CD4-positive, alpha-beta T cell treated with Interferon alpha-2 for 1 hour (primary cell): ENCODE measurements at places on chromosomes 2 and 18.

DNA sequence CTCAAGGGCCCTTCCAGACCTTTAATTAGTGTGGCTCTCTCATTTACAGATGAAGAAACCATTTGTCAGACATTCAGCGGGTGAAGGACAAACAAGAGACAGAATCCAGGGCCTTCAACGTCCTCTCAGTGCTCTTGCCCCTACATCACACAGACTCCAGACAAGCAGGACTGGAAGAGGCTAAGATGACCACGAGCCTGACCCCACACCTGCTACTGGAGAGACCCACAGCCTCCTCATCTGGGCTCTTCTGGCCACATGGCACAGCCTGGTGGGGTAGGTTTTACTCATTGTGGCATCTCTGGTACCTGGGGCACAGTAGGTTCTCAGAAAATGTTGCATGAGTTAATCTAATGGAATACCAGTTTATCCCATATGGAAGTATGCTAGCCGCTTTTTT is 69.6 kb upstream of the TMEM247 start:
- DNase-seq, result no peak

DNA sequence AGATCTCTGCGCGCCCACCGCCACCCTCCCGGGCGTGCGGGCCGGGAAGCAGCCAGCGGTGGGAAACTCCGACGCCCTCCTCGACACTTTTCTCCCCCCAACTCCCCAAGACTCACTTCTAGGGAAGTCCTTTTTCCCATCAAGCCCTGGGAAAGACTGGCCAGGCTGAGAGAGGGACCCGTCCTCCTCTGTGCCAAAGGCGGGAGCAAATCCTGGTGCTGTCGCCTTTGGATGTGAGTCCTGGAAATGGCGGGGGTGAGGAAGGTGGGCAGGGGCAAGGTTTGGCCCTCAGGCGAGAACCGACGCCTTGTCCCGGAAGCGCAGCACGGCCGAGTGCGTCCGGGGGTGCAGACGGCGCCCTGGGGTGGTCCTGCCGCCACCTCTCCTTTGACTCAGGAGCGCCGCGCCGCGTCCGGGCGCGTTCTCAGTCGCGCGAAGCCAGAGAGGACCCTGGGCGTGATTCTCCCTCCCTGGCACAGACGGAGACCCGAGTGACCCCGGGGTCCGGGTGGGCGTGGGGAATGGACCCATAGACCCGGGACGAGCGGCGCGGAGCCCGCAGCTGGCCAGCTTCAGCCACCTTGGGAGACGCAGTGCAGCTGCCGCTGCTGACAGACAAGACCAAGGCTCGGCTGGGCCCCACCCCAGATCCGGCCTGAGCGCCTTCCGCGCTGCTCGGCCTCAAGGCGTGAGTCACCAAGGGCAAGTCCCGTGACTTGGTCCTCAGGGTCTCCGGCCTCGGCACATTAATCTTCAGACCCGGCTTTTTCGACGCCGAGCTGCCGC is 3.5 kb upstream of the LBX2 start:
- DNase-seq, result peak; percentile 70

DNA sequence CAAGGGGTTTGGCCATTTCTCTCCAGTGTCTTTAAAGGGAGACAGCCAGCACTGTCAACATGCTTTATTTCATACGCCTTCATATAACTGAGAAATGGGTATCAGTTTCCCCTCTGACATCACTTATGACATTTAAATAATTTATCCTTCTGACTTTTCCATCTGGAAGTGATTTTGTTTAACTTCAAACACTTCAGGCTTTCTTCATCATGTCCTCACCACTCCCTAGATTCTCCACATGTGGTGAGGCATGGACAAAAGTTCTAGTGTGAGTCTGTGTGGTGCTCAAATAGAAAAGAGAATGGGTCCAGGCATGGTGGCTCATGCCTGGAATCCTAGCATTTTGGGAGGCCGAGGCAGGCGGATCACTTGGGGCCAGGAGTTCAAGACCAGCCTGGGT is 158.6 kb downstream of the TXNL1 start:
- DNase-seq, result no peak

DNA sequence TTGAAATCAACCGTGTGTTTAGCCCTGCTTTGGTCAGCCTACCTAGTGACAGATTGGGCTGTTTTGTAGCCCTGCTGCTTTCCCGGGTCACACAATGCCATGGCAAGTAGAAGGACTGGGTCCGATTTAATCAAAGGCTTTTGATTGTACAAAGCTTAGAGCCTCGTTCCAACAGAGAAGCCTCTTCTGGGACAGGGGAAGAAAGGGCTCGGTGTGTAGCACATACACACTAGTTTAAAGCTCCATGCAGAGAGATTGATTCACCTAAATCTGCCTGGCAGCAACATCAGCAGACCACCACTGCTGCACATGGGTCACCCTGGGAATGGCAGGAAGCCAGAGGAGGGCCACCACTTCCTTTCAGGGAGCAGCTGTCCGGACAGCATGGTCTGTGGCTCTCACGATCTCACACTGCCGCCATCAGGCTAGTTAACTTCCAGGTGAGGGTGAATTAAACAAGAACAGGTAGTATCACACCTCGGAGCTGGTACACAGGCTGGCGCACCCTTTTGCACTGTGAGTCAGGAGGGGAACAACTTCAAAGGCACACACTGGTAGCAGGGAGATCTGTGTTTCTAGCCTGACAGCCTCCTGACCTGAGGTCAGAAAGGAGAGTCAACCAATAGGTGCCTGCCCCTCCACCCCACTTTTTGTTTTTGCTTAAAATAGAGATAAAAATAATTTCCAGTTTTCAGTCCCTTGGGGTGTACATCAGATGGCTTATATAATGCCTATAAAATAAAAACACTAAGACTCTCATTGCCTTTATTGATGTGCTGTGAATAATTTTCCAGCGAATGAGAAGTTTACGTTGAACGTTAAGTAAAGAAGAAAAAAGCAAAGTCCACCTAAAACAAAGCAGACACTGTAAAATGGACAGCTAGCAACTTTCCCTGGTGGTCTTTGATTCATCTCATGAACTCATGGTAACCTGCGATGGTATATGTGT is 108.5 kb downstream of the CDCA7 start:
- no peak for DNase-seq

DNA sequence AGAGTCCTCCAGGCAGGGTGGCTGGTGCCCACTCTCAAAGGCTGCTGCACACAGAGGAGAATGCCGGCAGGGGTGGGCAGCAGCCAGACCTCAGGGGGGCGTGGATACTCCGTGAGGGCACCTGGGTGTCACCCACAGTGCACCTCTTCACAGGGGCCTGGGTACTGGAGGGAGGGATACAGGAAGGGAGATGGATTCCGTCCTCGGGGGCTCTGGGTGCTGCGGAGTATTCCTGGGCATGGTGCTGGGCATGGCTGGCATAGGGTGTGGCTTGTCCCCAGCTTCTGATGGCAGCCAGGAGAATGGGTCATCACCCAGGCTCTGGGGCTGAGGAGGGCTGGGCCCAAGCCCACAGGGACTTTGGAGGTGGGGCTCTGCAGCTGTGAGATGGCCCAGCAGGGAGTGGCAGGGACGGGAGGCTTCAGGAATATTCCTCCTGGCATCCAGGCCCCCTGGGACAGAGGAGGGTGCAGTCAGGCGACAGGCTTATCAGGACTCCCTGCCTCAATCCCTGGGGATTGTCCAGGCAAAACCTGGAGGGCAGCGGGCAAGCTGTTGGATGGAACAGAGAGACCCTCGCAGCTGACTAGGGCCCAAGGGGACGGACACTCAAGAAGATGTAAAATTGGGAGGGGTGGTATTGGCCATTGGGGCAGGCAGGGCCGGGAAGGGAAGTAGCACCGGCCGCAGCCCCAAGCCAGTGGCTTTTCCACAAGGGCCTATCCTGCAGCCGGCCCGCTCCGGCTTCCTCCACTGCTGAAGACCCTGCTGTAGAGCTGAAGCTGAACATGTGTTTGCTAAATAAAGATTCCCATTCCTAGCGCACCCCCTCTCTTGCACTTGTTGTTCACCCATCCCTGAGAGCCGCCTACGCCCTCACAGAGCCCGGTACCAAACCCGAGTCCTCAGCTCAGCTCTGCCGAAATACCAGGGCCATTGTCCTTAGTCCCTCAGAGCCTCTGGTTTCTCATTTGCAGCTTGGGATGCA is 5.7 kb upstream of the KLHL30 start:
- no peak for DNase-seq

GRCh38 chr2:195649629-195650190 is 7.3 kb upstream of the SLC39A10 start:
- DNase-seq, result no peak
